T-helper 2 cell treated with Interferon-gamma antibody and Interleukin-4, amounts not matched to agents 5 μg/mL and 100 μg/mL, for 36 hours (primary cell): ENCODE measurements at places on chromosomes 11 and 22.

DNA sequence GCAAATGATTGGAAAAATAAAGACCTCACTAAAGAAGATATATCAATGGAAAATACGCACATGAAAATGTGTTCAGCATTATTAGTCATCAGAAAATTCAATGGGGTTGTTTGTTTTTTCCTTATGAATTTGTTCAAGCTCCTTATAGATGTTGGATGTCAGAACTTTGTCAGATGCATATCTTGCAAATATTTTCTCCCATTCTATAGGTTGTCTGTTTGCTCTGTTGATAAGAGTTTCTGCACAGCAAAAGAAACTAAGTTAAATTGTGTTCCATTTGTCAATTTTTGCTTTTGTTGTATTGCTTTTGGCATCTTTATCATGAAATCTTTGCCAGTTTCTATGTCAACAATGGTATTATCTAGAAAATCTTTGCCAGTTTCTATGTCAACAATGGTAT lies 633.9 kb upstream of the CHORDC1 start:
- H3K36me3 ChIP-seq = no peaks in the 10 kb centered on the region
- no peak overlapping the region for H3K4me3 ChIP-seq
- no peaks in the 10 kb centered on the region for H3K4me1 ChIP-seq
- H3K27ac ChIP-seq = no peak overlapping the region

DNA sequence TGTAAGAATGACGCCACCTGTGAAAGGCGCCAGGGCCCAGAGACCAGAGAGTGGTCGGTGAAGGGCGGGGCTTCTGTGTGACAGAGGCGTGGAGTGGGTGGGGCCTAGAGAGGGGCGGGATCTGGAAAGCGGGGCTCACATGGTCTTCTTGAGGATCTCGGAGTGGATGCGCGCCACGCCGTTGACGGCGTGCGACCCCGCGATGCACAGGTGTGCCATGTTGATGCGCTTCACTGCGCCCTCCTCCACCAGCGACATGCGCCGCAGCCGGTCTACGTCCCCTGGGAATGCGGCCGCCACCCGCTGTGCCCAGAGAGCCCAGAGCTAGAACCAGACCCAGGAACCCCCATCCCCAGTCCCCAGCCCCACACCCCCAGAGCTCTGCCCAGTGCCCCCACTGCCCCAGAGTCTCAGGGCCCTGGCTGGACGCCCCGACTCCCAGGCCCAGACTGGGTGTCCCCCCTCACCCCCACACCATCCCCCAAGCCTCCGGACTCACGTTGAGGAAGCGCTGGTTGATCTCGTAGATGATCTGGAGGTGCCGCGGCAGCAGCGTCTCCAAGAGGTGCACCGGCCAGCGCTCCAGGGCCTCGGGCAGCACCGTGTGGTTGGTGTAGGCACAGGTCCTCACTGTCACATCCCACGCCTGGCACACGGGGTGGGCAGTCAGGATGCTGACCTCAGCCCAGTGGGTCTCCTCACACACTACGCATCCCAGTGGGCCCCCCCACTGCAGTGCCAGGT lies 6.2 kb downstream of the PYGM start:
- H3K27me3 ChIP-seq = no peaks in the 10 kb centered on the region
- DNase-seq = no peak
- peaks cover 6% of the 10 kb centered on the region for H3K4me1 ChIP-seq
- no peak overlapping the region for H3K27ac ChIP-seq
- no peak overlapping the region for H3K4me3 ChIP-seq

DNA sequence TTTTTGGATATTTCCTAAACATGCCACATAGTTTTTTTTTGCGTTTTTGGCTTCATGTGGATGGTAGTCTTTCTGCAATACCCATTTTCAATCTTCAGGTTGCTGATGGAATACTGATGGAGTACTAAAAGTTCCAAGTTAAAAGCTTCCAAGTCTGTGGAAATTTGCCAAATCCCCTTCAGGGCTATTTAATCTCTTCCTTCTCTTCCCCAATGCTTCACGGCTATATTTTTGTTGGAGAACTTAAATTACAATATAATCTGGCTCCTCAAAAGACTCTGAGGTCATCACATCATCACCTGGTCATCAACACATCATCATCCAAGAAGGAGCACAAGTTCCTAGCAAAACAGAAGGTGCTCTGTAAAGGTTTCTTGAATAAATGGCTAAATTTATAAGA lies 881.0 kb upstream of the TENM4 start:
- no peaks in the 10 kb centered on the region for H3K36me3 ChIP-seq
- H3K27me3 ChIP-seq = no peaks in the 10 kb centered on the region
- no peak overlapping the region for H3K27ac ChIP-seq
- no peak overlapping the region for H3K4me3 ChIP-seq

GRCh38 chr11:45879803-45880686 lies 5.4 kb upstream of the MAPK8IP1 start:
- H3K4me3 ChIP-seq = no peak overlapping the region
- no peaks in the 10 kb centered on the region for H3K4me1 ChIP-seq
- no peak overlapping the region for H3K27ac ChIP-seq
- peaks cover 8% of the 10 kb centered on the region for H3K36me3 ChIP-seq
- DNase-seq = no peak
- H3K27me3 ChIP-seq = no peaks in the 10 kb centered on the region

DNA sequence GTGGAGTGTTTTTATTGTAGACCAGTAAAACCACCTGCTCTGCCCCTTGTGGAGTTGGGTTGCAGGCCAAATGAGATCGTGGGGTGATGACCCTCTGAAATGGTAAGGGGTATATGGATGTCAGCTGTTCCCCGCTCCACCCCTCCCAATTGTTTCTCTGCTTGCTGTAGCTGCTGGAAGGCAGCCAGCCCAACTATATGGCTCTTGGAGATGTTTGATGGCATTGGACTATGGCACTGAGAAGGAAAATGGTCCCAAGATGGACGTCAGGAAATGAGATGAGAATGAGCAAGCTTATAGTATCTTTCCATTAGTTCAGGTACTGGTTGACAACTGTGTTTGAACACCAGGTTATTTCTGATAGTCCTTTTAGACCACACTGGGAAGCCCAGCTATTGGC lies 94.8 kb upstream of the SORL1-AS1 start:
- H3K4me3 ChIP-seq = no peak overlapping the region
- H3K36me3 ChIP-seq = peaks cover 60% of the 10 kb centered on the region
- no peak for DNase-seq

DNA sequence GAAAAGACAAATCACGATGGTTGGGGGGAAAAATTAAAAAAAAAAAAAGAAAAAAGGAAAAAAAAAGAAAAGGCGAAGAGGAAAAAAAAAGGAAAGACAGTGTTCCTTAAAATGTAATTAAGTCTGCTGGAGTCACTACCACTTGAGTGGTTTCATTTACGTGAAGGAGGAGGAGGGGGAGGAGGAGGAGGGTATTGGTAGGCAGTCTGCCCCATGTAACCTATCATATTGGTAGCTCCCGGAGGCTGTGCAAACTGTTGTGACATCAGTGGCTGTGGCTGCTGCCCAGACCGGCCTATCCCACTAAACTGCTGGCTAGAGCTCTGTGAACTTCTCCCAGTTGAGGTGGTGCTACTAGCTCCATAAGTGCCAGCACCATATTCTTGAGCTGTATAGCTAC lies 17.9 kb downstream of the KDELR3 start:
- peaks cover 85% of the 10 kb centered on the region for H3K36me3 ChIP-seq
- no peaks in the 10 kb centered on the region for H3K27me3 ChIP-seq
- peaks cover 31% of the 10 kb centered on the region for H3K4me1 ChIP-seq

DNA sequence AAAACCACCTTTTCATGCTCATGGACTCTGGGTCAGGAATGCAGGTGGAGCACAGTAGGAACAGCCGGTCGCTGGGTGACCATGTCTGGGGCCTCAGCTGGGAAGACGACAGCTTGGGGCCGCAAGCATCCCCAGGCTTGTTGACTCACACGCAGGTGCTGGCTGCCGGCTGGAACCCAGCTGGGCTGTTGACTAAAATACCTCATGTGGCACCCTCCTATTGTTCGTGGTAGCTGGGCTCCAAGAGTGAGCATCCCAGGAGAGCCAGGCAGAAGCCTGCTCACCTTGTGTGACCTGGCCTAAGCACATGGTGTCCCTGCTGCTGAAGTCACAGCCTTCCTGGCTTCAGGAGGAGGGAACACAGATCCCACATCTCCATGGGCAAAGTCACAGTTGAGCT lies 9.4 kb downstream of the DPP3 start:
- H3K27me3 ChIP-seq = no peaks in the 10 kb centered on the region
- H3K4me3 ChIP-seq = no peak overlapping the region
- no peaks in the 10 kb centered on the region for H3K4me1 ChIP-seq
- no peak overlapping the region for H3K27ac ChIP-seq
- H3K36me3 ChIP-seq = peaks cover 18% of the 10 kb centered on the region

DNA sequence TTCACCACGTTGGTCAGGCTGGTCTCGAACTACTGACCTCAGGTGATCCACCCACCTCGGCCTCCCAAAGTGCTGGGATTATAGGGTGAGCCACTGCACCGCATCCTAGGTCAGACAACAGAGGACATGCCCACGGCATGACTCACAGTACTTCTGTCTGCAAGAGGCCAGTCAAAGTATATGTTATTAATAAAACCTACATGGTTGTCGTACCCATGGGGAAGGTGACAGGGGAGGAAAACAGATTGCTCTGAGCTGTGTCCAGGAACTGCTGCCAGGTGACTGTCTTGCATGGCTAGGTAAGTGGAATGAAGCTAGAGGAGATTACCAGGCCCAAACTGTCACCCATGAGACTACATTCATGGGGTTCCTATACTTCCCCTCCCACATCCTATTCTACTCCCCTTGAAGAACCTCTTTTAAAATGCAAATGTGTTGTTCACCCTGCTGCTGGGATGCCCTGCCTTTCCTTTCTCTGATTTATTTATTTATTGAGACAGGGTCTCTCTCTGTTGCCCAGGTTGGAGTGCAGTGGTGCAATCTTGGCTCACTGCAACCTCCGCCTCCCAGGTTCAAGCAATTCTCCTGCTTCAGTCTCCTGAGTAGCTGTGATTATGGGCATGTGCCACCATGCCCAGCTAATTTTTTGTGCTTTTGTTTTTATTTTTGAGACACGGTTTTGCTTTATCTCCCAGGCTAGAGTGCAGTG lies 2.0 kb upstream of the NLRX1 start:
- H3K27ac ChIP-seq = no peak overlapping the region
- no peak overlapping the region for H3K4me3 ChIP-seq
- no peak for DNase-seq
- no peaks in the 10 kb centered on the region for H3K27me3 ChIP-seq
- peaks cover 9% of the 10 kb centered on the region for H3K4me1 ChIP-seq
